Aorta (tissue), 5 donors: ENCODE measurements at places on chromosomes 1 and 21. TPM values are rescaled to one million over a fixed set of nuclear protein-coding genes. Genes with fewer than 3 reads are reported as not detected.

DNA sequence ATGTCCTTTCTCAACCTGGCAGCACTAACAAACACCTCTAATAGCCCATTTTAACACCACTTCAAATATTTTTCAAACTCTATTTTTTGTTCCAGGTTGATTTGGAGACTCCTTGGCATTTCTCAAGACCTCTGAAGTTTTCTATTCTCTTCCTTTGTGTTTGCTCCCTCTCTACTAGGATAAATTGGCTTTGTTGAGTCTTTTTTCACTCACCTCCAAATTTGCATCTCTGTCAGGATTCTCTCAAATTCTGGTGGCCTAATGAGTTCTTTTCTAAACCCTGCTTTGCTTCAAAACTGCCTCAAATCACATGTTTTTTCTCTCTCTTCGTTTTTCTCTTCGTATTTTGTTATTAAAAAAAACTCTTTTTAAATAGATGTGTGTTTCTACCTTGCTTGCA lies 582.2 kb upstream of the ADGRL4 start:
- no peak for DNase-seq

- DNase-seq, result peak; percentile 72
Observed at GRCh38 chr1:150578272-150579109, 919 bp downstream of the MCL1 start.

DNA sequence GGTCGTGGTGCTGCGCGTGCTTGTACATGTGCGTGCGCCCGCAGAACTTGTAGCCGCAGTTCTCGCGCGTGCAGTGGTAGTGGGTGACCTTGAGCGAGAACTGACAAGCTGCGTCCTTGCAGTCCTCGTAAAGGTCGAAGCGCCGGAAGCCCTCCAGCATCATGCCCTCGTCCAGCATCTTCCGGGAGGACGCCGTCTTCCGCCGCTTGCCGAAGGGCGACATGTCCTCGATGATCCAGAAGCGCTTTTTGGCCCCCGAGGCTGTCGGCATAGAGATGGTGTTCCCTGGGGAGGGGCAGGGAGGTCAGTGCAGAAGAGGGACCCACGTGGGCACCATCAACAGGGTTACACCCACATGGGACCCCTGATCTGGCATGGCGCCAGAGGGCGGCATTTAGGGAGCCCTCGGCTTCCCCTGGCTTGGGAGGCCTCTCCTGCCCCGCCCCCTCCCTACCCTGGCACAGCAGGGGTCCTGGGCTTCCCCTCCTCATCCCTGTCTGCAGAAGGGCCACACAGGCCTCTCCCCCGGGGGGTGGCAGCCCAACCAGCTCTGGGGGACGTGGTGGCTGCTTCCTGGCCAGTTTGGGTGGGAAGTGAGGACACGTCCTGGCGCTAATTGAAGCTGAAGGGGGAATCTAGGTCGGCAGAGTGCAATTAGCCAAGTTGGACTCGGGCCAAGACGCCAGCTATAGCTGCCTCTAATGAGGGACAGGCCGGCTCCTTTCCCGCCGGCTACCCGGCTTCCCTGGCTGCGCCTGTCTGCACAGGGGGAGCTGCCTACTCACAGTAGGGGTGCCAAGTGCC lies 156.5 kb downstream of the CASZ1 start:
- no peak for DNase-seq

DNA sequence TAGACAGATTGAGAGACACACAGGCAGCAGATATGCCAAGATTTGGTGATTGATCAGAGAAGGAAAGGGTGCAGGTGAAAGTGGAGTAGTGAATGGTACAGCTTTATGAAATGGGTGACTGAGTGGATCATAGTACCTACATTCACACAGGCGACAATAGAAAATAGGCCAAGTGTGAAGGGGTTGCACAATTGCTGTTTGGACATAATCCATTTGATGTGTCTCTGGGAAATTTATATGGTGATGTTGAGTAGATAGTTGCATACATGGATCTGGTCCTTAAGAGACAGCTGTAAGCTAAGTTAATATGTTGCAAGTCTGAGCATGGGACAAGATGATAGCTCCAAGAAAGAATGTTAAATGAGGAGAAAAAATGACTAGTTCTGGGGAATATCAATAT lies 118.6 kb upstream of the COP1 start:
- DNase-seq, result no peak

HUNK gene
- total RNA-seq, result 0.45 TPM

DNA sequence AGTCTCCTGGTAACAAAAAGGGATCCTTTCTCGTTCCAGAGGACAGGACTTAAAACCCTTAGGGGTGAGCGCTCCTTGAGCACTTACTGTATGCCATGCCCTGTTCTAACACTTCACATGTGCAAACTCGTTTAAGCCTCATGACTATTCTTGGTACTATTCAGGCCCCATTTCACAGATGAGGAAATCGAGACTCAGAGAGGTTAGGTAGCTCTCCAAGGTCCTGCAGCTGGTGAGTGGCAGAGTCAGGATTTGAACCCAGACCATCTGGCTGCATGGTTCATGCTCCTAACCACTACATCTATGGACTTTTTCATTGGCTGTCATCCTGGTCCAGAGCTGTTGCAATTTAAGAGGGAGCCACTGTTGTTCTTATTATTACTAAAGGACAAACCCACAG lies 46.7 kb upstream of the WNT4 start:
- no peak for DNase-seq

GRCh38 chr1:20058531-20058930 lies 11.5 kb upstream of the PLA2G5 start:
- DNase-seq, result no peak

- DNase-seq, result no peak
Observed at GRCh38 chr1:219657186-219657585, 44.3 kb upstream of the ZC3H11B start.

GRCh38 chr1:151047925-151048644 lies 534 bp downstream of the C1orf56 start:
- peak; percentile 79 for DNase-seq

- no peak for DNase-seq
Observed at GRCh38 chr1:17655922-17656321, 99.2 kb upstream of the ACTL8 start.

DNA sequence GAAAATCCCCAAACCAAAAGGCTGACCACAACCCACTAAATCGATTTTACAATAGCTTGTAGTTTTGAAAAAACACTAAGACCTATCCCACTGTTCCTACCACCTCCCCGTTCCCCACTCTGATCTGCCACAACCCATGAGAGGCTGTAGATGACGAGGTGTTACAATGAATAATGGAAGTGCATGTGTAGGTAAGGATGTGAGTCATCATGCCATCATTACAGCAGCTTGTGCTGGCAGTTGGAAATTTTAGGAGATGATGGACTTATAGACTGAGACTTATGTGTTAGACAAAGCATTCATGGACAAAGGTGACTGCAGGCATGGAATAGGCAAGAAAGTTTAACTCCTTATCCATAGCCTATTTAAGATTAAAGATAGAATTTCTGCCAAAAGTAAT lies 184.7 kb upstream of the CACYBP start:
- DNase-seq, result no peak

DNA sequence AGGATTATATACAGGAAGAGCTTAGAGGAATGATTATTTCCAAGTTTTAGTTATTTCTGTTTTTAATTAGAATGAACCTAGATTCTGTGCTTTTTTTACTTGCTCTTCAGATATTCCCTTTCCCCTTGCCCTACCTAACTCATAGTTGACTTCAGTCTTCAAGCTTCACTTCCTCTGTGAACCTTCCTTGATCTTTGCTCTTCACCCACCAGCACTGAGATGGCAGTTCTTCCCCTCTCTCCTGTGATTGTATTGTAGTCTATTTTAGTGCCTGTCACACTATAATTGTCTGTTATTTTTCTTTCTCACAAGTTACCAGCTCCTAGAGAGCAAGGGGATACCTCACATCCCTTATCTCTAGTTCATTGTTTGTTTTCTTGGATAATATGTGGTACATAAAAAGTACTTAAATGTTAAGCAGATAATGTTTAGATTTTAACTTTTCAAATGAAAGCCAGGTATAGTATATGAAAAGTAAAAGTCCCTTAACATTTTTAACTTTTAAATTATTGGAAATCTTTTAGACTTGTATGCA lies 33.2 kb downstream of the KCTD3 start:
- DNase-seq, result no peak

- peak; percentile 67 for DNase-seq
Observed at GRCh38 chr1:181089017-181089675, 646 bp downstream of the IER5 start.

GRCh38 chr1:11383553-11384169 lies 95.3 kb upstream of the DISP3 start:
- no peak for DNase-seq

DNA sequence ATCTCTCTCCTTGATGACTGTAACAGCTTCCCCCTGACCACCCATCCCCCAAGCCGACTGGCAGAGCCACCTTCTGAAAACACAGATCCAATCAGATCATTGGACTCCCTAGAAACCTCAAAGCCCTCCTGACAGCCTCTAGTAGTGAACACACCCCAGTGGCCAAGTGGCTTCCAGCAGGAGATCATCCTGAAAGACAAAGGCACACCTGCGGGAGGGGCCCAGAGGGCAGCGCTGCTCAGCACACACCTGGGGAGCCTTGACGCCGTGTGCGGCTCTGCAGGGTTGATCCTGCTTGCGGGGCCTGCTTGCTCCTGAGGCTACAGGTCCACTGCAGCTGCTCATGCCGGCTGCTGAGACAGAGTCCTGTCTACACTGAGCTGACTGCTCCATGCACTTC lies 41.5 kb downstream of the SLC66A1 start:
- DNase-seq, result no peak

SEC16B gene
- 2.4 TPM for total RNA-seq

- DNase-seq, result no peak
Observed at GRCh38 chr1:30312226-30312625, 411.2 kb downstream of the MATN1 start.

LRRIQ3 gene
- 0.36 TPM for total RNA-seq

DNA sequence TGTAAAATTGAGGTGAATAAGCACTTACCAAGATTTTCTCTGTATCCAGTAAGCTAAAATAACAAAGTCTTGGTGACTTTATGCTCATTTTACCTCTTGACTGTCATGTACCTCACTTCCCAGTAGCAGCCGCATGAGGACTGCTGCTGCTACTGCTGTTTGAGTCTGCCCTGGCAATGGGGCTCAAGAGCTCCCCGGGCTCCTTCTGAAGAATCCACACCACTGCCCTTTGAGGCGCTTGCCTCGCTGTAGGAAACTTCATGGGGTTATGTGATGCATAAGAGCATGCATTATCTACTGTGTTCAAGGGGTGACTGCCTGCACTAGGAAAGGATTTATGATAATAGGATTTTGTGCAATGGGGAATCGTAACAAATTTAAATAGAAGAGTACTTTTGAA lies 113.5 kb downstream of the NTNG1 start:
- no peak for DNase-seq

GRCh38 chr1:100861379-100861778 lies 33.3 kb downstream of the EXTL2 start:
- DNase-seq, result no peak

NUP210L gene
- total RNA-seq, result 0.12 TPM

CYP2J2 gene
- 0.24 TPM for total RNA-seq

DIRAS3 gene
- 2.2 TPM for total RNA-seq

ACTL8 gene
- not detected for total RNA-seq

GRCh38 chr1:165960136-165960535 lies 132.7 kb downstream of the UCK2 start:
- DNase-seq, result no peak

DNA sequence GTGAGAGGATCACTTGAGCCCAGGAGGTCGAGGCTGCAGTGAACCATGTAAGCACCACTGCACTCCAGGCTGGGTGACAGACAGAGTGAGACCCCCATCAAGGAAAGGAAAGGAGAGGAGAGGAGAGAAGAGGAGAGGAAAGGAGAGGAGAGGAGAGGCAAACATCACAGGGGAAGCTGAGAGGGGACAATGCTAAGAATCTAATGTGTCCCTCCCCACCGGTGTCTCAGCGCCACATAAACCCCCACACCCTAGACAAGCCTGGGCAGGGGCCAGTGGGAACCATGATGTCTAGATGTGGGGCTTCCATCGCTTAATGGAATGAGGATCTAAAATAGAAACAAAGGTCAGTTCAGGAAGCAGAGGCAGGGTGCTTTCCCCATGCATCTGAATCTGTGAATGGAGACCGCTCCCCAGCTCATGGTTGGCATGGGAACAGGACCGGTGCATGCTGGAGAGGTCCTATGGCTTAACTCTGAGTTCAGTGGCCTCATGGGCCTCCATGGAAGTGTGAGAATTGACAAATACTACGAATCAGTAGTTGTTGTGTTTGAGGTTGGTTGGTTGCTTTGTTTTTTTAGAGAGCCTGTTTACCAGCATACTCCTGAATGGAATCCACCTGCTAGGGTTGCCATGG lies 16.3 kb upstream of the LAPTM5 start:
- DNase-seq, result no peak

DNA sequence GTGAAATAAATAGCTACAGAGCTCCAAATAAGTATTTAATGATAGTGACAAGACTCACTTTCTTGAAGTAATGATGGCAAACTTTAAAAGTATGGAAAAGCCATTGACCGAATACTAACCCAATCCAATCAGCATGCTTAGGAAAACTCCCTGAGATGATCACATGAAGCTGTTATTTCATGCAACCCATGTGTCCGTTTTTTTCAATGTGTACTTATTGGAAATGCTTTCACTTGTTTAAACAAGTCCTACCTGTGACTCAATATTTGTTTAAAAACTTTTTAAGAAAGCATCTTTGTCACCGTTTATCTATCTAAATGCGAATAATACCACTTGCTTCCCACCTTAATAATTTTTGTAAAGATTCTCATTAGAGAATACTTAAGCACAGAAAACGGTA lies 185.8 kb downstream of the NRIP1 start:
- no peak for DNase-seq

DNA sequence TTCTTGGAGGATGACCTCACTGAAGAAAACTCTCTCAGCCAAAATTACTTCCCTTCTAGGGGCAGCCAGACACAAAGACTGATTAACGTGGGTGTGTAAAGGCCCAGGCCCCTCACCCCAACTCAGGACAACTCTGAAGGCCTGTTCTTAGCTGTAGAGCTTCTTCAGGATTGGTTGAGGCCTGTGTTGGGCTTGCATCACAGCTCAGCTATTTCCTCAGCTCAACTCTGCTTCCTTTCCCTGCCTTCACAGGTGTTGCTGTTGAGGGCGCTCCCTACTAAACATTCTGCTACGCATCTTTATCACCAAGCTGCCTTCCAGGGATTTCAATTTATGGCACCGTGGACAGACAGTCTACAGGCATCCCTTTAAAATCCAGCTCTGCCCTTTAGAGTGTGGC lies 36.8 kb downstream of the MAB21L3 start:
- no peak for DNase-seq

CLDN17 gene
- not detected for total RNA-seq

- no peak for DNase-seq
Observed at GRCh38 chr1:11845641-11846335, 1.8 kb downstream of the NPPA start.

GRCh38 chr1:201455098-201455497 lies 13.9 kb downstream of the PHLDA3 start:
- DNase-seq, result no peak

DNA sequence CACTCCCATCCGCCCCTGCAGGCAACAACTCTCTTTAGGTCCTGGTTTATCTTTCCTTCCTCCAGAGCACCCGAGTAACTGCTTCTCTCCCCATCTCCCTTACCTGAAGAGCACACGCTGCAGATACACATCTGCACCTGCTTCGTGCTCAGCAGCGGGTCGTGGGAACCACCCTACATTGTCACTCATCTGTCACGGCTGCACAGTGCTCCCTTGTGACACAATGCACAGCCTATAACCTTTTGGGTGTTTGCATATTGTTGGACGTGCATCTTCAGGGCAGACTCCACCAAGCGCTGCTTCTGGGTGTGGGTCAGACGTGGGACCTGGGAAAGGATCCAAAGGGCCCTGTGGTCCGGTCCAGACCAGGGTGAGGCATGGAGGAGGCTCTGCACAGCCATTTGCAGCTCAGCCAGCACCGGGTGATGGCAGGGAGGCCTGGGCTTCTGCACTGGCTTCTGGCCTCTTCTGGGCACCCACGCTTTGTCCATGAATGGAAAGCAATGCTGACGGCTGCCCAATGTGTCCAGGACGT lies 42.5 kb downstream of the WDR4 start:
- DNase-seq, result no peak

MROH7 gene
- total RNA-seq, result 13.1 TPM
